ENCODE measurements at places on chromosomes 16 and 17.

GRCh38 chr17:3189961-3190360, 7.4 kb upstream of the OR1A2 start:
- DNase-seq = no peak

DNA sequence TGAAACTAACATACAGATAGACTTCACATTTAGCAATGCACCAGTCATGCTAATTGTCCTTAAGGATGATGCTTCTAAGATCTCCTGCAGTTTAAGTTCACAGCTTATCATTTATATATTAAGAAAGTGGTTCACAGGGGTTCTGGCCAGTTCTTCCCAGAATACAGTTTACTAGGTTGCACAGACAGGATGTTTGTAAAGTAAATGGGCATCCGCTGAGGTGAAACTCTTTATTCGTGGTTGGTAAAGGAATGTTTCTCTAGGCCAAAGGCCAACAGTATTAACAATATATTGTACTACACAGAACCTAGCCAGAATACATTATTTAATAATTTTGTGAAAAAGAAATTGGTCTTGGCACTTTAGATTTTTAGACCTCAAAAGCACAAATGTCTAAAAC, 1427.3 kb downstream of the CDH8 start:
- no peak for DNase-seq

DNA sequence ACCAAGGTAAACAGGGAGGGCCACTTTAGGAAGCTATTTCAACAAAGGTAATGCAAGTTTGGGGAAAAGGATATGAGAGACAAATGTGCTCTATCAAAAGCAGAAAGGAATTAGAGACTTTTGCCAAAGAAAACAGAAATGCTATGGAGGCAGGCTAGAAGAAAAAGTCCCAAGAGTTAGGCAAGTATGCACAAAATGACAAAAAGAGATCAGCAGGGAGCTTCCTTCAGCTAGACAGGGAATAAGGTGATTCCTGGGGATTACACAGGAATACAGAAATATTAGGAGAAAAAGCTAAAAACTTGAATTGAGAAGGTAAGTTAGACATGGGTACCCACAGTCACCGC, 2.4 kb downstream of the FXR2 start:
- DNase-seq = no peak

DNA sequence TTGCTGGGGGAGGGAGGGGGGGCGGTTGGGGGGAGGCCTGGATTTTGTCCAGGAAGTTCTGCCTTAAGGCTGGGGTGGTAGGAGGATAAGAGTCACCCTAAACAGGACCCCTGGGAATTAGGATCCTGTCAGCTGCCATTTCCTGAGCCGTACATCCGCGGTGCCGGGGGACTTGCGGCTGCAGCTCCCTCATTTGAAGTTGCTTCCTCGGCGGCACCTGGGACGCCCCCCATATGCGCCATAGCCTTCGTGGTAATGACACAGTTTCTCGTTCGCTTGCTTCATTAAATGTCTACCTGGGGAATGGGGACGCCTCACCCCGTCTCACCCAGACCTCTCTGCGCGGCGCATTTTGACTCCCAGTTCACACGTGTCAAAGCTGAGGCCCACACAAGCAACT, 55.1 kb upstream of the PABPN1L start:
- no peak for DNase-seq

GRCh38 chr16:53865494-53865863, 161.5 kb downstream of the FTO start:
- DNase-seq = no peak

GRCh38 chr17:72520665-72521303, 400.0 kb downstream of the SOX9 start:
- no peak for DNase-seq

GRCh38 chr16:82192665-82193064, 22.6 kb upstream of the MPHOSPH6 start:
- peak; percentile 49 for DNase-seq

GRCh38 chr16:50642349-50642748, 38.8 kb downstream of the SNX20 start:
- DNase-seq = no peak

All from stimulated activated effector memory CD8-positive, alpha-beta T cell treated with anti-CD3 and anti-CD28 coated beads, Interleukin-12 subunit alpha, Interleukin-12 subunit beta, amount 100 ng/mL, for 72 hours (primary cell).